ENCODE measurements at places on chromosomes 3 and 15. TPM values are rescaled to one million over a fixed set of nuclear protein-coding genes. Genes with fewer than 3 reads are reported as not detected.

- DNase-seq: no peak
These were observed 232.0 kb upstream of the HES1 start for GRCh38 chr3:193903966-193904365.

DNA sequence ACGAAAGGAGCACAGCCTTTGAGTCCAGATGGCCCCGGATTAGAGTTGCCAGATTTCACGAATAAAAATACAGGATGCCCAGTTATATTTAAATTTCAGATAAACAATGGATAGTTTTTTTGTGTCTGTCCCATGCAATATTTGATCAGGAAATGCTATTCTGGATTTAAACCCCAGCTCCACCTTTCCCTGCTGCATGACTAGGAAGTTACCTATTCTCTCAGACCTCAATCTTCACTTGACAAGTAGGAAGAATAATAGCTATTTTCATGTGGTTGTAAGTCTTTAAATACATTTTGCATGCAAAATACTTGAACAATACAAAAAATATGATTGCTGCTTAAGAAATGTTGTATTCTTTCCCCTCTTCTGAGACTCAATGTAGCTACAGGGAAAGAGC is 125.3 kb upstream of the P2RY1 start:
- no peak for DNase-seq

GRCh38 chr3:132925256-132925930 is 112.8 kb upstream of the TMEM108 start:
- no peak for DNase-seq

GRCh38 chr3:2244137-2244536 is 145.5 kb downstream of the CNTN4 start:
- no peak for DNase-seq

Gene TP63
- 0.13 TPM for polyA plus RNA-seq

DNA sequence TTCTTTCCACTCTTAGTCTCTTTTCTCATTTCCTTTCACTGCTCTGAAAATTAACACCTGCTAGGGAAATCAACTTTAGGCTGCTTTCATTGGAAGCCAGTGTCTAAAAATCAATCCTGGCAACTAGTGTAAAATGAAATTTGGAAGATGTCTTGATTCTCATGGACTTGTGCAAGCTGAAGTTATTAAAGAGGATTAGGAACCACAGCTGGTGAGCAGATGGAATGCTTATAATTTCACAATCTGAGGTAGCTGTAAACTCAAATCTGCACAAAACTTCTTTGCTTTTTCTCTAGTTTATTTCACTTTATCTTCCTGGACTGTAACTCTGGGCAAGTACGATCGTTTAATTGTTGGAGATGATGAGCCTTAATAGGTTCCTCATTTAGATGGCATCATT is 175.6 kb downstream of the GHSR start:
- DNase-seq: no peak

- DNase-seq: no peak
These were observed 41.7 kb downstream of the RAB27A start for GRCh38 chr15:55247766-55248427.

GRCh38 chr15:40782609-40783227 is 12.9 kb downstream of the C15orf62 start:
- peak; percentile 84 for DNase-seq

- DNase-seq: no peak
These were observed 11.8 kb downstream of the CAPN3 start for GRCh38 chr15:42371096-42371495.

DNA sequence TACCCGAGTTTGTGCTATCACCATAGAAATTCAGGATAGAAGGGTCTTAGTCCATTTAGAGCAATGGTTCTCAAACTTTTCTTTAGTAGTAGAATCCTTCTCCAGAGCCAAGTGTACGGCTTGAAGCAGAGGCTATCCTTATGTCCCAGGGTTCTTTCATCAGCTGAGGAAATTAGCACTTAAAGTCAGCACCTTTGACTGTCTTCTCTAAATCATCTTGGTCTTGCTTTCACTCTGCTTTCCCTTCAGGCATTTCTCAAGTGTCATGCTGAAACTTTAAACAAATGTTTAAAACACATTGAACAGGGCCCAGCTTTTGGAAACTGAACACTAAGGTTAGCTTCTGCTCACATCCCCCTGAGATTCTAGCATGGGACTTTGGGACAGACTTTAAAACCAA is 78.2 kb downstream of the TM4SF4 start:
- DNase-seq: no peak

Gene THSD4
- 9.4 TPM for polyA plus RNA-seq

Gene CSK
- polyA plus RNA-seq: 18.9 TPM

DNA sequence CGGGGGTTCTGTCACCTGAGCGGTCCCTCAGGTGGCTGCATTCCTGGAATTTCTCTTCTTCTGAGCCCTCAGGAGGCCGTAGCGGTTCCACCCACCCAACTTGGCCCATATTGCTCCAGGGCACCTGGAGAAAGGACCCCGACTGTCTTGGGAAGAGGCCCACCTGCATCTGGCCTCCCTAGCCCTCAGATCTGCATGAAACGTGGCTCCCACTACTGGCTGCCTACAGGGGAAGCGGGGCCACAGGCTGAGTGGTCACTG is 9.9 kb upstream of the ANPEP start:
- no peak for DNase-seq

- no peak for DNase-seq
These were observed 5.5 kb upstream of the GP5 start for GRCh38 chr3:194404365-194405140.

Gene ADCY5
- 7.1 TPM for polyA plus RNA-seq

Gene CRYGS
- 3.7 TPM for polyA plus RNA-seq
